ENCODE measurements at places on chromosomes 6 and 20. TPM values are rescaled to one million over a fixed set of nuclear protein-coding genes. Genes with fewer than 3 reads are reported as not detected.
A peak's percentile ranks its signal among the peaks of the same experiment; 100 is the strongest.

The SLPI gene
- total RNA-seq, result not detected

The CDH4 gene
- total RNA-seq, result not detected

The NKX2-2 gene
- total RNA-seq, result 5.7 TPM

The TRIM40 gene
- total RNA-seq, result not detected

The GTSF1L gene
- not detected for total RNA-seq

The CPNE5 gene
- not detected for total RNA-seq

The CTAGE9 gene
- not detected for total RNA-seq

The TBC1D22B gene
- 6.6 TPM for total RNA-seq

The LY6G5C gene
- total RNA-seq, result 1.6 TPM

The HLA-DPB1 gene
- not detected for total RNA-seq

The OOEP gene
- not detected for total RNA-seq

The THBD gene
- total RNA-seq, result 4.7 TPM

GRCh38 chr6:16316741-16317251, 78.4 kb downstream of the GMPR start:
- DNase-seq, result peak; percentile 67

DNA sequence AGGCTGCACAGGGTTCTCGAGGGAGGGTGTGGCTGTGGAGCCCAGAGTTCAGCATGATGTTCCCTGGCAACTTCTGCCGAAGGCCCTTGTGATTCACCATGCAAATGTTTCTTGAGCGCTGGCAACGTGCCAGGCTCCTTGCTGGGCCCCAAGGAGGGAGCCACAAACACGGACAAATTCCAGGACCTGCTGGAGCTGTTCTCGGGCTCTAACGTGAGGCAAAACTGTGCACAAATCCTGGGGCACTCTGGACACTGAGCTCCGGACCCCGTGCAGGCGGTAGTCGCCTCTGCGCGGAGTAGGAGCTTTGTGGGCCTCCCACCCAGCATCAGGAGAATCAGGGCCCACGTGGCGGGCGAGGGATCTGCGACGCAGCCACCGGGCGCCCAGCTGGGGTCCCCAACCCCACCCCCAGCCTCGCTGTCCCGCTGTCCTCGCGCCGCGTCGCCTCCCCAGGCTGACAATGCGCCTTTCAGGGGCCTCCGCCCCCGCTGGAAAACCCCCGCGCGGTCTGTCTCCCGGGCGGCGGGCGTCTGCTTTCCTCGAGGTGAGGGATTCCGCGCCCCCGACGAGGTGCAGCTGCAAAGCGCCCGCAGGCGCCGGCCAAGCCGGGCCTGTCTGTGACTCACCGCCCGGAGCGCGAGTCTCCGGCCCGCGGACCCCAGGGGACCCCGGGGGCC, 31.7 kb upstream of the SCUBE3 start:
- DNase-seq, result peak; percentile 50

DNA sequence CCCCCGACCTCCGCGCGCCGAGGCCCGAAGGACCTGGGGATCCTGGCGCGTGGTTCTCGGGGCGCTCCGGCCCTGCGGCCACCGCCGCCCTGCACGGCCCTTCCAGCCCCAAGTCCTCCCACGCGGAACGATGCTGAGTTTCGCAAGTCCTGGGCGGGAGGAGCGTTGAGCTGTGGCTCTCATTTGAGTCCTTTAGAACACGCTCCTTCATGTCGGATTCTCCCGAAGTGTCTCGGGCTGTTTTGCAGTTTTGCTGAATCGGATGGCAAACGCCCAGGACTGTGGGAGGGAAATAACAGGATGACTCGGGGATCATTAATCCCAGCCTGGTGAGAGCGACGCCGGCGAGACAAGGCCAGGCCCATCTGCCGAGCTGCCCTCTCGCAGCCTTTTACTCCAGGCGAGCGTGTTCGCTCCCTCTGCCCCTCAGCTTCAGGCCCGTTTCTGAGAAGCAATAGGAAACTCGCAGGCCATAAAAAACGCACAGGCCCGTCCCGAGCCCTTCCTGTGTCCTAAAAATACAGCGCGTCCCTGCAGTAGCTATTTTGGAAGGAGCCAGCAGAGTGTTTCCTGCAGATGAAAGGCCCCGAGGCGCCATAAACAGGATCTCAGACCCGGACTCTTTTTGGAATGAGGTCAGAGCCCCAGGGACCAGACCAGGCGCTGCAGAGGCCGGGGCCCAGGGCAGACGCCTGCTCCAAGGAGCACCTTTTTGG, 153.5 kb downstream of the DLL1 start:
- peak; percentile 35 for DNase-seq

DNA sequence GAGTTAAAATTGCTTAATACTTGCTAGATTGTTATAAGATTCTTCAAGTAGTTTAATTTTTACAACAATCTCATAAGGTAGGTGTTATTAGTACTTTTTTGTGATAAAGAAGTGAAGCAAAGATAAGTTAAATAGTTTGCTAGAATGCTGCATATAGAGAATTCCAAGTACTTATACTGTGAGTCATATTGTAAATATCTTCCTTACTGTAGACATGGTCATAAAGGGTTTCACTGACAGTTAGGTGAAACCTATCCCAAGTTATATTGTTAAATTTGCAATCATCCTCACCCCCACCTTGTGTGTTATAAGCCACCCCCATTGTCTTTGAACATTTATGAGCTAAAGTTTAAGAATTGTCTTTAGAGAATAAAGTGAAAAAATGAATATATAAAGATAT, 142.0 kb downstream of the FAM83B start:
- DNase-seq, result no peak

GRCh38 chr6:101689156-101689555, 295.6 kb downstream of the GRIK2 start:
- no peak for DNase-seq

- peak; percentile 80 for DNase-seq
Observed at GRCh38 chr6:44078827-44079671, 48.2 kb downstream of the MRPL14 start.

GRCh38 chr20:41969656-41970055, 351.5 kb upstream of the CHD6 start:
- DNase-seq, result no peak

- DNase-seq, result no peak
Observed at GRCh38 chr20:44367746-44368145, 12.2 kb downstream of the HNF4A start.

DNA sequence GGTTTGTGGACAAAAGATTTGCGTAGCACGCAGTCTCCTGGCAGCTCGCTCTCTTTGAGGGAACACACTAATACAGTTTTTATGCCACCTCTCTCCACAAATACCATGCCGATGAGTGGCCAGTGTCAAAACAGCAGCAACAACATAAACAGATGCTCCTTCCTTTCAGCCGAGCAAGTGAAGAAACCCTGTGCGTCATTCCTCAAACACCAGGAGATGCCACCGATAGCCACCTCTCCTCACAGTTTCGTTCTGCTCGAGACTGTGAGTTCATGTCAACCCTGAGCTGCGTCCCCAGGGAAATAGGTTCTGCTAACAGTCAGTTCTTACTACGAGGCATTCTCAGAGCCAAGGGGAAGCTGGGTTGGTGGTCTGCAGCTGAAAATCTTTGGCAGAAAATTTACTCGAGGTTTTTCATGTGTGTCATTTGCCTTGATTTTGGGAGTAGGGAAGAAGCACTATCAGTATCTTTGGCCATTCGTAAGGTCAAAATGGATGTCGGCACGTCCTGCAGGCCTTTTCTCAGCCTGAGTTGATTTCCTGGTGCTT, 59.9 kb downstream of the EYA2 start:
- peak; percentile 96 for DNase-seq

DNA sequence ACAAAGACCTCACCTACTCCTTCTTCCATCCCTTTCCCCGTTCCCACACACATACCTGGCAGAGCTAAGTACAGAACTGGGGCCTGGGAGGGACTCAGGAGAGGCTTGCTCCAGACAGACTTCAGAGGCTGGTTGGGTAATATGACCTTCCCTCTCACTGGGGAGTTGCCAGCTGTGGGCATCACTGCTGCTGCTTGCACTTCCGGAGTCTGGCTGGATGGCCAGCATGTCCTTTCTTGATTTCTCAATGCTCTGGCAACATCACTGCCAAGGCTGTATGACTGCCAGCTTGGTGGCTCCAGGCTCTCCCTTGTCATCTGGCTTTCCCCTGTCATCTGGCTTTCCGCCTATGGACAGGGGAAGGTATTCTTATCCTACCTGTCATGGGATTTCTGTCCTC, 47.8 kb downstream of the CDH22 start:
- no peak for DNase-seq

DNA sequence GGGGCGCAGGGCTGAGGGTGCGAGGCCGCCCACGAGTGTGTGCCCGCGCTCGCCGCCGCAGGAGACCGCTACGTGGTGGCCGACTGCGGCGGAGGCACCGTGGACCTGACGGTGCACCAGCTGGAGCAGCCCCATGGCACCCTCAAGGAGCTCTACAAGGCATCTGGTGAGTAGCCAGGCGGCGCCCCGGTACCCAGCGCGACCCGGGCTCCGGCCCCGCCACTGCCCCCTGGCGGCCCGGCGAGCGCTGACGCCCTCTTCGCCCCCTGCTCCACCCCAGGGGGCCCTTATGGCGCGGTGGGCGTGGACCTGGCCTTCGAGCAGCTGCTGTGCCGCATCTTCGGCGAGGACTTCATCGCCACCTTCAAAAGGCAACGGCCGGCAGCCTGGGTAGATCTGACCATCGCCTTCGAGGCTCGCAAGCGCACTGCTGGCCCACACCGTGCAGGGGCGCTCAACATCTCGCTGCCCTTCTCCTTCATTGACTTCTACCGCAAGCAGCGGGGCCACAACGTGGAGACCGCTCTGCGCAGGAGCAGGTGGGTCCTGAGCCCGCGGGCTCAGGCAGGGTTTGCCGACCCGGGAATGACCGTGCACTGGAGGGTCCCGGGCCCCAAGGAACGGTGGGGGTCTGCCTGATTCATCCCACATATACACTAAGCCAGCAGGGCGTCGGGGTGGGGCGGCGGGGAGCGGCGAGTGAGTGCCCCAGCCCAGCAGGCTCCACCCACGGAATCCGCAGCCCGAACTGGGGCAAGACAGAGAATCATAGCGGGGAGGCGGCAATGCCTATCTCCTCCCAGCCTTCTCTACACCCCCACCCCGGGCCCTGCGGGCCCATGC, 17.4 kb downstream of the HSPA12B start:
- DNase-seq, result no peak

DNA sequence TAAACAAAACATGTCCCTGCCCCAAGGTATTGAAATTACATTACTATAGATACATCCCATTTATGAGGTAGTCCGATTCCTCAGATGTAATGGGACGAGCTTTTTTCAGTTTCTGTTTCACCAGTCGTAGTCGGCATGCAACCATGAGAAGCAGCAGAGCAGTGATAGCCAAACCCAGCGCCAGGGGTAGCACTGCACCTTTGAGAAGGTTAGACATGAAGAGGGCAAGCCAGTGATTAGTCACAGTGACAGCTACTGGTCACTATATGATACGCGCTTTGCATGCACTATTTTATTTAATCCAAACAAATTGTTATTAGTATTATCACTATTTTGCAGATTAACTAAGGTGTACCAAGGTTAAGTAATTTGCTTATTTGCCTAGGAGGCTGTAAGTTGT, 43.7 kb downstream of the LRP11 start:
- no peak for DNase-seq

- DNase-seq, result no peak
Observed at GRCh38 chr20:23455639-23456038, 3.0 kb upstream of the CST11 start.

DNA sequence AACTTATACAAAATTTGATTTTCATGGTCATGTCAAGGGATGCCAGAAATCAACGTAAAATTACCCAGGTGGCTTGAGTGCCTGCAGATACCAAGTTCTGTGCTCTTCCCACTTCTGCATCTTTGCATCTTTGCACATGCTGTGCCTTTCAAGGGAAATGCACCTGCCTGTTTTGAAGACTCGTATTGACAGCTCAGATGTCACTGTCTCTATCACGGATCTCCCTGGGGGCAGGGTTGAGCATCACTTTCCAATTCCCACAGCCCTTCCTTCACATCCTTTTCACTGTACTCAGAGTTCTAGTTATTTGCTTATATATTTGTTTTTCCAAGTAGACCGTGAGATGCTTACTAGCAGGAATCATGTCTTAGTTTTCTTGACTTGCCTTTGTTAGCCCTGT, 274.2 kb downstream of the CDH26 start:
- no peak for DNase-seq

DNA sequence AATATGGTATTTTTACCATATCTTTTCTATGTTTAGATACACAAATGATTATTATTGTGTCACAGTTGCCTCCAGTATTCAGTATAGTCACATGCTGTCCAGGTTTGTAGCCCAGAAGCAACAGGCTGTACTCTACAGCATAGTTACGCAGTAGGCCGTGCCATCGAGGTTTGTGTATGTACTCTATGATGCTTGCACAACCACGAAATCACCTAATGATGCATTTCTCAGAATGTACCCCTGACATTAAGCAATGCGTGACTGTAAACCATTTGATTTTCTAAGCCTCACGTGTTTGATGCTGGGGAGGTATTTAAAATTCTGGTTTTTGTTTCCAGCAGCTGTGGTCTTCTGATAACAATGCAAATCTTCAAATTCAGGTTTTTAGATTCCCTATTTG, 207.6 kb downstream of the UST start:
- no peak for DNase-seq

DNA sequence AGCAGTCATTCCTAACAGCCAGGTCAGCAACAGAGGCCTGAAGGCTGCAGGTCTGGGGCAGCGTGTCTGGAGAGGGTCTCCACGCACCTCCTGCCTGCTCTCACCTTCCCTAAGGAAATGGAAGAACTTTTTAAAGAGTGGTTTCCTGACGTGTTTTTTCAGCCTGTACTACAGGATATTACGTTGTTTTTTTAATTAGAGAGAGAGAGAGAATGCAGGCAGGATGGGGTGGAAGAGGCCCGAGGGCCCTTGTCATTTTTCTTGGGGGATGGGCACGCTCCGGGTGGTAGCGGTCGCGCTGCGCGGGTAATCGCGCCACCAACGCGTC, 2.1 kb downstream of the DLL1 start:
- no peak for DNase-seq

DNA sequence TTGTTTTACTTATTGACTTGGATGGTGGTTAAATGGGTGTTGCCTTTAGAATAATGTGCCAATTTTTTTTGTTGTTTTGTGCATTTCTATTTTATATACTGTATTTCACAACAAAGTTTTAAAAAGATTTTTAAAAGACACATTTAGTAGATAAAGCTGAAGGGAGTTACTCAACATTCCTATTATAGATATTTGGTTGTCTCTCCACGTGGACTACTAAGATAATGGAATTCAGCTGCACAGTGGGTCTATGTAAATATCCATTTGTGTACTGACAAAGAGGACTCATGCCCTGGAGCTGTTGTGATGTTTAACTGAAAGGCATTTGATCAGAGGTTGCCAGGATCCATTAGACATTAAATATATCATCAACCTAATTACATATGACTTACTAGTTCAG, 23.2 kb upstream of the FAM135A start:
- no peak for DNase-seq

DNA sequence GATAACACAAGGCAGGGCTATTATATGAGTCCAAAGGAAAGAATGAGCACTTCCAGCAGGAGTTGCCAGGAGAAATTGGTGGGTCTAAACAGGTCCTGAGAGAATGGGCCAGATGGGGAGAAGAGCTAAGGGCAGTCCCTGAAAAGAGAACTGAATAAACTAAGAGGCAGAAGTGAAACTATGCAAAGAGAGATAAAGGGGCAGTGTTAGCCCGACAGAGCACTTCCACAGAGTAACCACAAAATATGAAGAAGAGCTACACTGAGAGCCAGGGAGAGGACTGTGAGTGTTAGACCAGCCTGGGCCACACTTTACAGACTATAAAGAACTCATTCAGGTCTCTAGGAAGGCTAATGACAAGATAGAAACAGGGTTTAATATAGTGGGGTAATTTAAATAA, 43.8 kb downstream of the RALGAPA2 start:
- no peak for DNase-seq
